ENCODE measurements at places on chromosomes 2 and 18.

- peak; percentile 46 for DNase-seq
Observed at GRCh38 chr2:193695367-193695766, 1500.6 kb upstream of the TMEFF2 start.

GRCh38 chr2:70936165-70936978 is 672 bp downstream of the ATP6V1B1 start:
- DNase-seq = no peak

GRCh38 chr2:6845312-6845711 is 20.4 kb downstream of the CMPK2 start:
- no peak for DNase-seq

- DNase-seq = no peak
Observed at GRCh38 chr2:135870571-135870970, 5.7 kb downstream of the MCM6 start.

DNA sequence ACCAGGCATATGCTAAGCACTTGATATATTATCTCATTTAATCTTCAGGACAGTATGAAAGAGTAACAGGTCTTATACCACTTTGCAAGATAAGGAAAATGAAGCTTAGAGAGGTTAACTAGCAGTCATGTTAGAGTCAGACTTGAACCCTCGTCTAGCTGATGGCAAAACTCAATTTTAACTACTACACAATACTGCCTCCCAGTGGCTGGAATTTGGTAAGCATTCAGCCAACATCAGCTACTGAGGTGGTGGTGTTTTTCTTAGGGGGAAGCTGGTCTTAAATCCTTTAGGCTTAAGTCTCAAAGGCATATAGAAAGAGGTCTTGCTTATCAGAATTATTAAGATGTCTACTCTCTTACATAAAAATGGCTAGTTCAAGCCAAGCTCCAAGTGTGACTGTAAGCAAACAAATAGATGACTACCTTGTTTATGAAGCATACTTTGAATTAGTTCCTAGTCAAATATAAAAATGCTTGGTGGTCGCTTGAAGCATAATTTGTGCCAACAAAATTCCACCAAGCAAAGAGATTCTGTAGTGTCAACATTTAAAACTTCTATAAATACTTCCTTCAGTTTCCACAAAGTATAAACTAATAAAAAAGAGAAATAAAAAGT is 325.4 kb upstream of the FIGN start:
- DNase-seq = peak; percentile 40

- DNase-seq = no peak
Observed at GRCh38 chr2:71500426-71501079, 47.2 kb downstream of the DYSF start.

DNA sequence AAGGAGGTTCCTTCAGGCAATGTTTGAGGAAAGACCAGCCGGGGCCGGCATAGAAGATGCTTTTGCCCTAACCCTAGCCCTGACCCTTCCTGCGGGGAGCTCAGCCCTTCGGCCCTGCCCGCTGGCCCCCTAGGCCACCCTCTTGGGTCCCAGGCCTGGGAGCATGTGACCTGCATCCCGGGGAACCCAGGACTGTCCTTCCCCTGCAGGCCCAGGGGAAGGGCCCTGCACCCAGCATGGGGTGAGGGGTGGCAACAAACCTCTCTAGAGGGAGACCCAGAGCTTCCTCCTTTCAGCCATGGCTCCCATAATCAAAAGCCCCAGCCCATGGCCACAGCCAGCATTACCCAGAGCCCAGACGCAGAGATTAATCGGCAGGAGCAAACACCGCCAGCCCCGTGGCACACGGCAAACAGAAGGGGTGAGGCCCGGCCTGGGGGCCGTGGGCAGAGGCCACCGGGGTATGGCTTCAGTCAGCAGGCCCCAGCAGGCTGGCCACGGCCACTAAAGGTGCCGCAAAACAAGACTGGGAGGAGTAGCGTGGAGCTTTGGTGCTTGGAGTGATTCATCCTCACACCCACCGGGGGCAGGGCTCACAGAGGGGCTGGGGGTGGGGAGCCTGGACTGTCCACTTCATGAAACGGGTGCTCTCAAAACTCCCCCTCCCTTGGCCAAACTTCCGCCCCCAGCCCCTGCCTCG is 61.6 kb upstream of the HPCAL1 start:
- DNase-seq = no peak

Measured in cerebellar cortex (tissue), 1 donor.